Naive thymus-derived CD4-positive, alpha-beta T cell (primary cell): ENCODE measurements at places on chromosomes 6 and 20.

DNA sequence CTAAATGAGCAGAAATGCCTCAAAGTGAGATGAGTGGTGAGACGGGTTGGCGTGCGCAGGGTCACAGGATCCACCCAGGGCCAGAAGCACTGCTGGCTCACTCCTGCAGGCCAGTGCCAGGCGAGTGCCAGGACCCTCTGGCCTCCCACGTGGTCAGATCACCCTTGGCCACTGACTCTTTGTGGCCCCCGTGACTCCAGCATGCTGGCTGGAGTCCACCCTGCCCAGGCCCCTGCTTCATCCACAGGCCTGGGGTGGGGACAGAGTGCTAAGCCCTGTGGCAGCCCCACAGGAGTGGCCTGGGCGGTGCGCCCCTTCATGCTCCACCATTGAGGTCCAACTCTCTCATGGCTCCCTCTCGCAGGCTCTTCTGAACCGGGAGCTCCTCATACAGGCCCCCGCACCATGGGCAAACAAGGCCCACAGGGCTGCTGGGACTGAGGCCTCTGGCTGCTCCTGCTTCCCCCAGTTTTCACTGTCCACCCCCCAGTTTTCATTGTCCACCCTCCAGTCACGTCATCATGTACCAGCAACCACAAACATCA lies 61.6 kb downstream of the ABHD12 start:
- no peaks in the 10 kb centered on the region for H3K36me3 ChIP-seq
- no peaks in the 10 kb centered on the region for H3K4me1 ChIP-seq
- no peak for DNase-seq
- no peak overlapping the region for H3K4me3 ChIP-seq
- H3K27ac ChIP-seq, result no peak overlapping the region
- no peaks in the 10 kb centered on the region for H3K27me3 ChIP-seq

DNA sequence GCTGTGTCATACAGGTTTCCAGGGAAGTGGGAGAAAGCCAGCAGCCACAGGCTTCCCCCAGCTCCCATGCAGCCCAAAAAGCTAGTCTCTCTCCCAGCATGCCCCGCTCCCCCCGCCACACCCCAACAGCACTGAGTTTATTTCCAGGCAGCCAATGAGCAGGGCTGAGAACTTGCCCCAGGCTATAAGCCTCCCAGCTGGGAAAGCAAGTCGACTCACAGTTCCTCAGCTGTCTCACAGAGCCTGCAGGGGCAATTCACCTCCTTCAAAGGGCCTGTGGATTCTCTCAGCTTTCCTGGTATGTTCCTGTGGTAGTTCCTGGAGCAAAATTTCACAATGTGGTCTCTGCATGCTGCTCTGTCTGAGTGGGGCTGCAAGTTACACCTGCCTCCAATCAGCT lies 34.2 kb downstream of the PAX1 start:
- H3K27ac ChIP-seq, result no peak overlapping the region
- DNase-seq, result no peak
- H3K4me3 ChIP-seq, result no peak overlapping the region
- H3K4me1 ChIP-seq, result no peaks in the 10 kb centered on the region
- no peaks in the 10 kb centered on the region for H3K27me3 ChIP-seq

GRCh38 chr6:14804001-14804784 lies 441.7 kb upstream of the JARID2 start:
- no peaks in the 10 kb centered on the region for H3K27me3 ChIP-seq
- DNase-seq, result no peak
- no peak overlapping the region for H3K4me3 ChIP-seq

DNA sequence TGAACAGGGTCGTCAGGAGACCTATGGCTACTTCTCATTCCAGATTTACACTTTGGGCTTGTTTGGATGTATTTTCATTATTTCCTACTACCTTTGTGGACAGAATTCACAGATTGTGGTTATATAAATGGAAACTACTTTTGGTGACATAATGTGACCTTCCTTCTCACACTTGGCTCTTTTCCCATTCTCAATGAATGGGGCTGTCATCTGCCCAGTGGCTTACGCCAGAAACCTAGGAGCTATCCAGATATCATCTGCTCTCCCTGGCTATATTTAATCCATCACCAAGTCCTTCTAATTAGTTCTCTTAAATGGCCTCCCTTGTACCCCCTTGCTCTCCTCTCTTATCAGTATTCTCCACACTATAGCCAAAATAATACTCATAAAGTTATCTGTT lies 1606.8 kb downstream of the KHDRBS2 start:
- no peaks in the 10 kb centered on the region for H3K36me3 ChIP-seq
- H3K4me3 ChIP-seq, result no peak overlapping the region
- no peak overlapping the region for H3K27ac ChIP-seq
- H3K27me3 ChIP-seq, result no peaks in the 10 kb centered on the region
- DNase-seq, result no peak

DNA sequence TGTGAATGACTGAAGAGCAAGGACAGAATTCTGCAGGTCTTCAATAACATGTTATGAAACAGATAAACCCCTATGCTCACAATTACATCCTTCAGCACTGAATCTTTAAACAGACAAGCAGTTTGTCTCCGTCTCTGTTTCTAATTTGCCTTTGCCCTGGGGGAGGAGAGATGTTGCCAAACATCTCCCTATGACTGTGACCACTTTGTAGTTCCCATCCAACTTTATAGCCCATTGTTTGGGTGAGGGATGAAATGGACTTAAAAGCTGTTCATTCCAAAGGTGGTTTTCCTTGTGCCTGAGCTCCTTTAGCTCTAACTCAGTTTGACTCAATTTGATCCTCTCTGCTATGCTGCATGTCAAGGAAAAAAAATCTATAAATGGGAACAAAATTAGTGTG lies 19.5 kb upstream of the ADTRP start:
- no peak overlapping the region for H3K4me3 ChIP-seq
- no peak for DNase-seq
- no peaks in the 10 kb centered on the region for H3K27me3 ChIP-seq

DNA sequence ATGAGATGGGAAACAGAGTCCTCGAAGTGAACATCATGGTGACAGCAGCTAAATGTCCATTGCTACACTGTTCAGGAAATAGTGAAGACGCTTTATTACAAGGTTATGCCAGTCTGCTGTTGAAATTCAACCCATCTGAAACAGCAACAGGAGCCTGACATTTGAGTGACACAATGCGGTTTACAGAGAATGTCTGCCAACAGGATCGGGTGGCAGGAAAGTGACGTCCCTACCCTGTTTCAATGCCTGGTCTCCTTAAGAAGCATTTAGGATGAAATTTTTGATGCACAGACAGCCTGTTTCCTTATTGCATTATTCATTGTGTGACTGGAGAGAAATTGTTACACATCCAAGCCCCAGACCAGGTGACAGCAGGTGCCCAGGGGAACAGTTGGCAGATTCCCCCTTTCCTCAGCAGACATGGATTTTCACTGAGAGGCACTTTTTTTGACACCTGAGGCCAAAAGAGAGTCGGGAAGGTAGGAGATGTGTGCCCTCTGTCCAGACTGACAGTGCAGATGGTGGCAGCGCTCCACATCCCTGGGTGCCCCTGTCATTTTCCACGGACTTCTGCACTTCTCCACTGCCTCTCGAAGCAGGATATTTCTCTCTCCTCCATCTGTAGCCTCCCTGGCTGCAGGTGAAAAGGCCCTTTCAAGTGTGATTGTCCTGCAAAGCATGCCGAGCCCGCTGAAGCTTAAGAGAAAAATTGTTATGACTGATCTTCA lies 87.9 kb downstream of the BFSP1 start:
- no peaks in the 10 kb centered on the region for H3K36me3 ChIP-seq
- H3K27me3 ChIP-seq, result no peaks in the 10 kb centered on the region
- no peak for DNase-seq
- no peaks in the 10 kb centered on the region for H3K4me1 ChIP-seq
- no peak overlapping the region for H3K27ac ChIP-seq

- no peak overlapping the region for H3K27ac ChIP-seq
- H3K27me3 ChIP-seq, result no peaks in the 10 kb centered on the region
- peaks cover 7% of the 10 kb centered on the region for H3K36me3 ChIP-seq
- no peak overlapping the region for H3K4me3 ChIP-seq
- no peaks in the 10 kb centered on the region for H3K4me1 ChIP-seq
Measured at GRCh38 chr6:109781001-109781400, 89.9 kb downstream of the FIG4 start.

- no peak overlapping the region for H3K4me3 ChIP-seq
- H3K4me1 ChIP-seq, result no peaks in the 10 kb centered on the region
- H3K36me3 ChIP-seq, result no peaks in the 10 kb centered on the region
- no peak overlapping the region for H3K27ac ChIP-seq
- H3K27me3 ChIP-seq, result no peaks in the 10 kb centered on the region
Measured at GRCh38 chr20:29878777-29879442, 1378.6 kb upstream of the DEFB115 start.

DNA sequence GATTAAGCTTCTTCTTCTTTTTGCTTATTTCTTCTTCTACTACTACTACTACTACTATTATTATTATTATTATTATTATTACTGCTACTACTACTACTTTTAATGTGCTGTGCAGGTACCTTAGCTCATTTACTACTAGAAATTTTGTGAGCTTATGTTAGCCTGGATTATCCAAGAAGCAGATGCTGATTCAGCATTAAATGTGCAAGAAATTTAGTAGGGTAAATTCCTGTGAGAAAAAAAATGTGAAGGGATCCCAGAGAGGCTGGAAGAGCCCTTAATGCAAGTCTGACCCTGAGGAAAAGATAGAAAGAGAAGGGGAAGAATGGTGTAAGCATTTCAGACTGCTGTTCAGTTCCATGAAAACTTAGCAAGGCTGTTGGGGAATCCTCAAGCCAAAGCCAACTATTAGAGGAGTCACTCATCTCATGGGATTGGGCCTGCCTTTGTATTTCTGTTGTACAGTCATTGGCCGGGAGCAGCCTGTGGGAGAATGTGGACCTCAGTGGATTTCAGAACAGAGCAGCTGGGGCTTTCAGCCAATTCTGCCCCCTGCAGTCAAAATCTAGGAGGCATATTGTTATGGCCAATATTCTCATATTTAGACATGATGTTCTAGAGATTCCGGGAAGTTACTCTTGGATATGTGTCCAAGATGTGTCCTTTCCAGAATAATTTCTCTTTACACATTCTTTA lies 37.2 kb upstream of the TSPYL1 start:
- H3K36me3 ChIP-seq, result no peaks in the 10 kb centered on the region
- H3K27ac ChIP-seq, result no peak overlapping the region
- no peak for DNase-seq
